Adipose tissue (tissue), 3 donors: ENCODE measurements at places on chromosomes 4 and X. TPM values are rescaled to one million over a fixed set of nuclear protein-coding genes. Genes with fewer than 3 reads are reported as not detected.

P2RY8 gene
- polyA plus RNA-seq: 1.8 TPM

TLR6 gene
- polyA plus RNA-seq: 0.14 TPM

GAGE13 gene
- polyA plus RNA-seq: not detected

DAPP1 gene
- 1.5 TPM for polyA plus RNA-seq

ADH6 gene
- 0.17 TPM for polyA plus RNA-seq

WAS gene
- polyA plus RNA-seq: 11.7 TPM
